ENCODE measurements at places on chromosomes 4 and X. TPM values are rescaled to one million over a fixed set of nuclear protein-coding genes. Genes with fewer than 3 reads are reported as not detected.

LRIT3 gene
- total RNA-seq = 0.33 TPM

TRIM60 gene
- not detected for total RNA-seq

CDS1 gene
- total RNA-seq = 0.27 TPM

- H3K27me3 ChIP-seq = no peaks in the 10 kb centered on the region
- H3K27ac ChIP-seq = no peak overlapping the region
- H3K36me3 ChIP-seq = no peaks in the 10 kb centered on the region
- no peaks in the 10 kb centered on the region for H3K4me1 ChIP-seq
- no peak for DNase-seq
Measured at GRCh38 chr4:84389406-84389805, 109.7 kb downstream of the NKX6-1 start.

DMD gene
- 189 TPM for total RNA-seq

SLC16A2 gene
- total RNA-seq = 7.5 TPM

LIMCH1 gene
- total RNA-seq = 26.0 TPM

DNA sequence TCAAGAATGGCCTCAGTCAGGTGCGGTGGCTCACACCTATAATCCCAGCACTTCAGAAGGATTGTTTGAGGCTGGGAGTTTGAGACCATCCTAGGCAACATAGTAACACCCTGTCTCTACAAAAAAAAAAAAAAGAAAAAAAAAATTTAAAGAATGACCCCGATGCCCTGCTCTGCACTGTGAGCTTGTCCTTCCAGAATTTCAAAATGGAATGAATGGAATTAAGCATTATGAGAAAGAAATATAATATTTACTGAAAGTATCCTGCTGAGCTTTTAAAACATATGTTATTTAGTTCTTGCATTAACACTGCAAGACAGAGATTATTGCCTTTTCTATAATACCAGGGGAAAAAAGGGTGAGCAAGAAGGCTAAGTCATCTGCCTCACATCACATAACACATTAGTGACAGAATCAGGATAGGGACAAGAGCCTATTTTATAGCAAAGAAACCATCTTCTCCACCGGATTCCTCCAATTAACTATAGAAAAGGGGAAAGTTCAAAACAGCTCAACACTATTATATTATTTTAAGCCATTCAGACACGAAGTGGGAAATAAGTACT is 41.9 kb upstream of the GAB1 start:
- peak overlapping the region; percentile 69 for H3K27ac ChIP-seq
- DNase-seq = no peak
- no peak overlapping the region for H3K4me3 ChIP-seq
- no peaks in the 10 kb centered on the region for H3K27me3 ChIP-seq

GRCh38 chr4:35252866-35253265 is 991.4 kb downstream of the ARAP2 start:
- H3K4me3 ChIP-seq = no peak overlapping the region
- H3K36me3 ChIP-seq = no peaks in the 10 kb centered on the region
- H3K4me1 ChIP-seq = no peaks in the 10 kb centered on the region

DSPP gene
- not detected for total RNA-seq

NEUROG2 gene
- total RNA-seq = not detected
